ENCODE measurements at places on chromosomes 2 and 18. TPM values are rescaled to one million over a fixed set of nuclear protein-coding genes. Genes with fewer than 3 reads are reported as not detected.

- H3K36me3 ChIP-seq, result no peaks in the 10 kb centered on the region
- H3K27me3 ChIP-seq, result no peaks in the 10 kb centered on the region
- H3K4me1 ChIP-seq, result peaks cover 16% of the 10 kb centered on the region
- DNase-seq, result no peak
- no peak overlapping the region for H3K27ac ChIP-seq
- H3K4me3 ChIP-seq, result no peak overlapping the region
These were observed 1022.4 kb downstream of the TMEM182 start for GRCh38 chr2:103784261-103784660.

- H3K27me3 ChIP-seq, result no peaks in the 10 kb centered on the region
- H3K27ac ChIP-seq, result no peak overlapping the region
- DNase-seq, result no peak
- no peaks in the 10 kb centered on the region for H3K36me3 ChIP-seq
- H3K4me1 ChIP-seq, result peaks cover 26% of the 10 kb centered on the region
These were observed 45.6 kb upstream of the RASGRP3 start for GRCh38 chr2:33430856-33431255.

DNA sequence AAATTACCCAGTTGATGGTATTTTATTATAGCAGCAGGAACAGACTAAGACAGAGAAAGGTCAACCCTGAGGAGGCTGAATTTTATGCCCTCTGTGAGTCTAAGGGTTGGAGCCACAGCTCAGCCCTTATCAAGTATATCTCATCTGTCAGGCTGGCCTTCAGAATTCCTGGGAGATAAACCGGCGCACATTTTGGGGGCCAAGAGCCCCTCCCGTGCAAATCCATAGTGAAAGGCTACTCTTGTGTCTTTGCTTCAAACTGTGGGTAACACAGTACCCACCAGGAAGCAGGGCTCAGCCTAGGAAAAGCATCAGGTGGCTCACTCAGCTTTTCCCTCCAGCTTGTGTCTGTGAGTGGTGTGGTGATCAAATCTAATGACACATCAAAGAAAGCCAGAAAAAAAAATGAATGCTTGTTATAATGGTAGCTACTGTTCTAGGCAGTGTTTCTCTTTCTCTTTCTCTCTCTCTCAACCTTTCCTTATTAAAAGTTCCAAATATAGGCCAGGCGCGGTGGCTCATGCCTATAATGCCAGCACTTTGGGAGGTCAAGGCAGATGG, 25.0 kb upstream of the ASXL2 start:
- H3K4me3 ChIP-seq, result no peak overlapping the region
- DNase-seq, result no peak
- H3K4me1 ChIP-seq, result no peaks in the 10 kb centered on the region
- no peaks in the 10 kb centered on the region for H3K36me3 ChIP-seq

Gene FTCDNL1
- 0.34 TPM for total RNA-seq

Gene GALNT1
- total RNA-seq, result 255 TPM

Gene SMARCAL1
- total RNA-seq, result 25.8 TPM

GRCh38 chr2:152065945-152066344, 32.9 kb downstream of the CACNB4 start:
- H3K27me3 ChIP-seq, result no peaks in the 10 kb centered on the region
- no peak for DNase-seq
- H3K4me3 ChIP-seq, result no peak overlapping the region
- no peak overlapping the region for H3K27ac ChIP-seq

- H3K4me1 ChIP-seq, result peaks cover 16% of the 10 kb centered on the region
- DNase-seq, result no peak
- H3K27me3 ChIP-seq, result peaks cover 13% of the 10 kb centered on the region
- no peak overlapping the region for H3K27ac ChIP-seq
- peak overlapping the region; percentile 76 for H3K4me3 ChIP-seq
These were observed 776 bp downstream of the EMILIN2 start for GRCh38 chr18:2847317-2848246.

GRCh38 chr2:54940723-54941122, 109.5 kb downstream of the RTN4 start:
- H3K27me3 ChIP-seq, result no peaks in the 10 kb centered on the region

GRCh38 chr2:146873056-146873455, 971.8 kb upstream of the ACVR2A start:
- no peak overlapping the region for H3K27ac ChIP-seq
- H3K27me3 ChIP-seq, result no peaks in the 10 kb centered on the region
- DNase-seq, result no peak
- H3K4me1 ChIP-seq, result peaks cover 8% of the 10 kb centered on the region

DNA sequence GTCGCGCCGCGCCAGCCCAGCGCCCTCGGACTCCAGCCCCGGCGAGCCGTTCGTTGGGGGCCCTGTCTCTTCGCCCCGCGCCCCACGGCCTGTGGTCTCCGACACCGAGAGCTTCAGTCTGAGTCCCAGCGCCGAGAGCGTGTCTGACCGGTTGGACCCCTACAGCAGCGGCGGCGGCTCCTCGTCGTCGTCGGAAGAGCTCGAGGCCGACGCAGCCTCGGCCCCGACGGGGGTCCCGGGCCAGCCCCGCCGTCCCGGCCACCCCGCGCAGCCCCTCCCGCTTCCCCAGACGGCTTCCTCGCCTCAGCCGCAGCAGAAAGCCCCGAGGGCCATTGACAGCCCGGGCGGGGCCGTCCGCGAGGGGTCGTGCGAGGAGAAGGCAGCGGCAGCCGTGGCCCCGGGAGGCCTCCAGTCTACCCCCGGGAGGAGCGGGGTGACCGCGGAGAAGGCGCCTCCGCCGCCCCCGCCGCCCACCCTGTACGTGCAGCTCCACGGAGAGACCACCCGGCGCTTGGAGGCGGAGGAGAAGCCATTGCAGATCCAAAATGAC, 1.4 kb downstream of the PHLPP1 start:
- no peaks in the 10 kb centered on the region for H3K27me3 ChIP-seq
- peaks cover 54% of the 10 kb centered on the region for H3K4me1 ChIP-seq
- no peaks in the 10 kb centered on the region for H3K36me3 ChIP-seq
- DNase-seq, result no peak
- peak overlapping the region; percentile 77 for H3K4me3 ChIP-seq
- H3K27ac ChIP-seq, result peak overlapping the region; percentile 89

DNA sequence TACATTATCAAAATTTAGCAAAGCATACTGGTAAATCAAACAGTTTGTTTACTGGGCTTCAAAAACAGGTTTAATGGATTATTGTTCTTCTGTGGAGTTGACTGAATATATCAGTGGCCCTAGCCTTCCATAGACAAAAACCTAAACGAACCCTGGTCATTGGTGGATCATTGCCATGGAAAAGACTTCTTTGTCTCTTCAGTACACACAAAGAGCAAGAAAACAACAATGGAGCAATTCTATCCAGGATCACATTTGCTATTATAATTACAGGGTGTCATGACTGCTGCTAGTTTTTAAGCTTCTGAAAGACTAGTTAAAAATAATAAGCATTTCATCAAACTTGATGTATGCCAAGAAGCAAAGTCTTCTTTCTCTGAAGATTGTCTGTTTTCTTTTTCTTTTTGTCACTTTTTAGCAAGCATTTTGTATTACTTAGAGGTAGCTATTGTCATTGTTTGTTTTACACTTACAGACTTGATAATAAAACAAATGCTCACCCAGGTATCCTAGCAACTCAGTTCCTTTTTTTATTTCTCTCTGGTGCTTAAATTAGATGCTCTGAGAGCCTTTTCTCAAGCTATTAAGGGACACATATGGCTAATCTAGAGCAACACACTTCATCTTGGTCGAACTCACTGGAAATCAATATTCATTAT, 1228.7 kb upstream of the DDX18 start:
- H3K27ac ChIP-seq, result no peak overlapping the region
- DNase-seq, result no peak
- no peaks in the 10 kb centered on the region for H3K4me1 ChIP-seq
- no peaks in the 10 kb centered on the region for H3K36me3 ChIP-seq

DNA sequence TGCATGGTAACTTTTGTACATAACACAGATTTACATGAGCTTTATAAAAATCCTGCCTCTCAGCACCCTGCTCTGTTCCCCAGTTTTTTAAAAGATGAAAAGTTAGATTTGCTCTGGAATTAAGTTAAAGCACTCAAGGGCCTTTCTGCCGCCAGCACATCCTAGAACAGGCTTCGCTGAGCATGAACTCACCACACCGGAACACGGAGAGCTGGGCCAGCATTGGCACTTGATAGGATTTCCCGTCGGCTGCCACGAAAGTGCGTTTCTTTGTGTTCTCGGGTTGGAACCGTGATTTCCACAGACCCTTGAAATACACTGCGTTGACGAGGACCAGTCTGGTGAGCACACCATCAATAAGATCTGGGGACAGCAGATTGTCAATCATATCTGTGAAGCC, 34.3 kb downstream of the MRPL44 start:
- H3K4me1 ChIP-seq, result peaks cover 18% of the 10 kb centered on the region

DNA sequence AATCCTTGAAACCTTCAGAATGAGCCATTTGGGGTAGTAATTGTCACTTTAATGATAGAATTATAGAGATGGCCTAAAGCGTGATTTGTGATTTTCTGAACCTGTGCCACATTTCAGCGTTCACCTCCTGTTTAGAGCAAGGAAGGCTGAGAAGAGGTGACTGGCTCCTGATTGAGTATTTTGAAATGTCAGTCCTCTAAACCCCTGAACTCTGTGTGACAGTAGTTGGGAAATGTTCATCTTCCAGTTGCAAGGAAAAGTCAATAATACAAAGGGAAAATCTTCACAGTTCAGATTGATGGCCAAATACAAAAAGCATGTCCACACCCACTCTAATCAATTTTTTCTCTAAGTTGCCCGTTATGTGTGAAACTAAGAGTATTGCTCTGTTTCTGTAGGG, 305.2 kb downstream of the ARHGAP15 start:
- no peak overlapping the region for H3K4me3 ChIP-seq
- no peaks in the 10 kb centered on the region for H3K36me3 ChIP-seq
- peaks cover 36% of the 10 kb centered on the region for H3K4me1 ChIP-seq
- no peaks in the 10 kb centered on the region for H3K27me3 ChIP-seq

- H3K4me3 ChIP-seq, result no peak overlapping the region
- H3K27ac ChIP-seq, result no peak overlapping the region
- H3K27me3 ChIP-seq, result peaks cover 10% of the 10 kb centered on the region
- no peaks in the 10 kb centered on the region for H3K36me3 ChIP-seq
- H3K4me1 ChIP-seq, result peaks cover 7% of the 10 kb centered on the region
These were observed 79.7 kb downstream of the CCBE1 start for GRCh38 chr18:59617468-59617932.

Gene CD207
- total RNA-seq, result not detected

DNA sequence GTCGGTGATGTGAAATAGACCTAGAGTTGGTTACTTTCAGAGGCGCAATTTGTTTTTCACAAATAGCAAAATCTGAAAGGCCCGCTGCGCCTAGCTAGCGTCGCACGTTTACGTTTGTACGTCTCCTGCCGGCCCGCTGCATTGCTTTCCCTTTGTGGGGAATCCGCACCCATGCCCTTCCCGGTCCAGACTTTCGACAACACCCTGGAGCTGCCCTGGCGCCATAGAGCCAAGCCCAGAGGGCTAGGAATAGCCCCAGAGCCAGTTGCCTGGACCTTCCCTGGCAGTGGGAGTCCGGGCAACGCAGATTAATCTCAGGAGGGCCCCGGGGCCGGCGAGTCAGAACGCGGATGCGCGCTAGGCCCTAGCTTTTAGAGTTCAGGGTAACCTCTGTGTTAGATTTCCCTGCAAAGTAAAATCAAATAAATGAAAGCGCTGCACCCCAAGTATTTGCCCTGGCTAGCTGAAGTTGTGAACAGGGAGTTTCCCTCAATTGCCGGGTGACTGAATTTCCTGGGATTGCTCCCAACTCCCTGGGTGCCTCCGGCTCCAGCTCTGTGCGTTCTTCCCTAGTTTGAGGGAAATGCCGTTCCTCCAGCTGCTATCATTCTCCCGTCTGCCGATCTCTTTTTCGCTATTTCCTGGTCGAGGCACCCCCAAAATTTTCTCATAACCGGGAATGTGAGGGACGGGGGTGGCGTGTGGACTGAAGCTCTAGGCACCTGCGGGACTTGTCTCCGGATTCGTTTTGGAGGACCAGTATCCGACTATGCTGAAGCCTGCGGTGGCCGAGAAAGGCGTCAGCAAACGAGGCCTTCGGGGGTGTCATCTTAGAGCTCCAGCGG, 1.2 kb upstream of the EN1 start:
- peaks cover 81% of the 10 kb centered on the region for H3K27me3 ChIP-seq
- H3K4me1 ChIP-seq, result peaks cover 18% of the 10 kb centered on the region

Gene MSTN
- 0.45 TPM for total RNA-seq

Gene GPR55
- not detected for total RNA-seq

DNA sequence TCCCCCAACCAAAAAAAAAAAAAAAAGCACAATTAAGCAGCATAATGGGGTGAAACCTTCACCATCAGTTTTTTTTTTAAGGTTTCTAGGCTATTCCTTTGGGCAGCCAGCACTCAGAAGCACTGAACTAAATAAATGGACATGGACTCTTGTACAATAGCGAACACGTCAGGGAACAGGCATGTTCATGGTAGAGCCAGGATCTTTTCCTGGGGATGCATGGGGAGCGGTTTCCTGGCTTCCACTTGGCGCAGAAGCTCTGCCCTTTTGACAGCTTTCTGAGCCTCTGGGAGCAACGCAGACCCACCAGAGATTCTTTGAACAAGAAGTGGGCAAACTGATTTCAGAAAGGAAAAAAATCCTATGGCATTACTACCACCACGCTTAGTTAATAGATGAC, 35.0 kb downstream of the ALPK2 start:
- H3K4me3 ChIP-seq, result no peak overlapping the region
- no peaks in the 10 kb centered on the region for H3K27me3 ChIP-seq
- DNase-seq, result no peak
- no peaks in the 10 kb centered on the region for H3K36me3 ChIP-seq

- peaks cover 2% of the 10 kb centered on the region for H3K4me1 ChIP-seq
- no peaks in the 10 kb centered on the region for H3K36me3 ChIP-seq
- H3K27me3 ChIP-seq, result peaks cover 10% of the 10 kb centered on the region
- H3K4me3 ChIP-seq, result no peak overlapping the region
- no peak for DNase-seq
These were observed 668.9 kb upstream of the CHAC2 start for GRCh38 chr2:53098696-53099078.

DNA sequence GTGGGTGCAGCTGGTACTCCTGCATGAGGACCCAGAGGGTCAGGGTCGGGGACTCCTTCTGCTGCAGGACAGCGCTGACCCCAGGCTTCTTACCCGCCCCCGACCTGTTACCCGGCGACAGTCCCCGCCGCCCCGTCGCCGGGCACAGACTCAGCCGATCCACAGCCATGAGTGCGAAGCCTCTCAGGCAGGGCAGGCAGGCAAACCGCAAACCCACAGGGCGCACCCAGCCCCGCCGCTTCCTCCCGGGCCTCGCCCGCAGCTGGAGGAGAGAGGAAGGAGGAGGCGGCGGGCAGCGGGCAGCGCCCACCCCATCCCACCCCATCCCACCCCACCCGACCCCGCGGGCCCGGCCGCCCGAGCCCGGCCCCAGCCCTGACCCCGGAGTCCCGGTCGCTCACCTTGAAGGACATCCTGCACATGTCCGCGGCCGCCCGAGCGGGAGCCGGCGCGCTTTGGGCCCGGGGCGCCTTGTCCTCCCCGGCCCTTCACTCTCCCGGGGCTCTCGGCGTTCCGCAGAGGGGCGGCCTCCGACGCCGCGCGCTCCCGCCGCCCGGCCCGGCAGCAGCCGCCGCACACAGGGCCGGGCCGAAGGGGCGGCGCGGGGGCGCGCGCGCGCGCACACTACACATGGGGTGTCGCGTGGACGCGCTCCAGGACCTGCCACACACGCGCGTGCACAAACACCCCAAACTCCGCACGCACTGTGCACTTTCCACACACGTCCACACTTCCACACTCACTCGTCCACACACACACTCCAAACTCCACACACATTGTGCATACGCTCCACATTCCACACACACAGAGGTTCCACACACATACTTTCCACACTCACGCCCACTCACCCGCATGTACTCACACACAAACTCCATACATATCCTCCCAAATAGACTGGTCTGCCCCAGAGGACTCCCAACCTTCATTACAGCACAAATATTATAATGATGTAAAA, at the start of gene ANKRD29:
Gene ANKRD29, minus strand, starts transcription at position 603 of the 955 bp plus-strand sequence. Its CDS starts 181 bp downstream, at position 422.
- DNase-seq, result no peak
- peaks cover 46% of the 10 kb centered on the region for H3K27me3 ChIP-seq
- H3K4me1 ChIP-seq, result peaks cover 13% of the 10 kb centered on the region
- peak within 1 kb of the TSS; percentile 78 for H3K4me3 ChIP-seq
- no peak within 1 kb of the TSS for H3K27ac ChIP-seq

Measured in chondrocyte (in vitro differentiated cells).